ENCODE measurements at places on chromosomes 6 and 20. TPM values are rescaled to one million over a fixed set of nuclear protein-coding genes. Genes with fewer than 3 reads are reported as not detected.

Gene LRFN2
- total RNA-seq: not detected

- no peak for DNase-seq
Measured at GRCh38 chr20:43825051-43825402, 89.6 kb upstream of the TOX2 start.

DNA sequence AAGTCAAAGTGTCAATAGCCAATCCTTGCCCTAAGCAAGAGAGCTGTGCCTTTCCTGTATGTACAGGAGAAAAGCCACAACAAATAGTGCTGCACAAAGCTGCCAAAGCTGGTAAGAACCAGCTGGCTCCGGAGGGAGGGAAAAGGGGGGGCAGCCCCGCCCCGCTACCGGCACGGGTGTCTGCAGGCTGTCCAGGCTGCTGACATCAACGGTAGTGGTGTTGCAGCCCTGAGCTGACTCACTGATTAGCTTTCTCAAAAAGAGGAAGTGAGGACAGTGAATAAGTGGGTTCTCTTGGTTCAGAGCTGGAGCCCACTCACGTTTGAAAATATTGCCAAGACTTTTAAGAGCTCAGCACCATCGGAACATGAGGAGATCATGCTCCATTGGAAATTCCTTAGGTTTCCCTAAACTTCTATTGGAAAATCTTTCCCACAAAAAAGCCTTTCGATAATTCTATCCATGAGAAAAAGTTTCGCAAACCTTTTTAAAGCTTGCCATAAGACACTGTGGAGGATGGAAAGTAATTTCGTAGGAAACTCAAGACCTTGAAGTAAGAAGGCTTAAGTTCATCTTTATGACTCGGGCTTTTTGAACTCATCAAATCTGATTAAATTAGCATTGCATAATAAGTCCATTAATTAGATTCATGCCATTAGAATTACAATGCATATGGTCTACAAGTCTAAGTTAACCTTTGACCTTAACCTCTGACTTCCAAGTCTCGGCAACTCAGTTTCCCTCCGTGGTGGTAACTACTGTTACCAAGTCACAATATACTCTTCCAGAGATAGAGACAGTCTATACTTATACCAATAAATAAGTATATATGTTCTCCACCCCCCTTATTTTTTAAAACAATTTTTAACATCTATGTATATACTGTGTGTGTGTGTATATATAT is 67.0 kb downstream of the TNFRSF21 start:
- peak; percentile 92 for DNase-seq

GRCh38 chr20:43189554-43190331 is at the start of gene PTPRT:
Gene PTPRT, minus strand, starts transcription at chr20:43189906. Its CDS starts 173 bp downstream, at chr20:43189733.
- no peak for DNase-seq

- DNase-seq: peak; percentile 66
Measured at GRCh38 chr6:44096612-44097011, 30.6 kb downstream of the MRPL14 start.

DNA sequence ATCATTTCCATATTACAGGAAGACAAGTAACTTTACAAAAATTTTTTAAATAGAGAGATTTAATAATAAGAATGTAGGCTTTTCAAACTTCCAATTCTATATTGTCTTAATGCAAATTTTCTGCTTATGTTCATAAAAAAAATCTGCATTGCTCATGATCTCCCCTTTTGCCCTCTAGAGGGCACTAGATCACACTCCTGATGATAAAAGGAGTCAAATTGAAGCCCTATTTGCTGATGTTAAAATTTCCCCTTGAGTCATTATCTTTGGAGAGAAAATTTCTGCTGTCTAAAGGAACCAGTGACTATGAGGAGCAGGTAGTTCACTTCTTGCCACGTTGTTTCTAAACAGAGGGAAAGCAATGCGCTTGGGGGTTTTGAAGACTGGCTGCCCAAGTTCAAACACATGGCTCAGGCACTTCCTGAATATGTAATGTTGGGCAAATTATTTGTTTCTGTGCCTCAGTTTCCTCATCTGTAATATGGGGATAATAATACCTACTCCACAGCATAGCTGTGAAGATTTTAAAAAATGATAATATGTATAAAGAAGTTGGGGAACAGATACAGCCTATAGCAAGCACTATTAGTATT is 874.2 kb downstream of the TFAP2A start:
- no peak for DNase-seq

Gene CRIP3
- 3.2 TPM for total RNA-seq

Gene HLA-DRB1
- total RNA-seq: 86.4 TPM

DNA sequence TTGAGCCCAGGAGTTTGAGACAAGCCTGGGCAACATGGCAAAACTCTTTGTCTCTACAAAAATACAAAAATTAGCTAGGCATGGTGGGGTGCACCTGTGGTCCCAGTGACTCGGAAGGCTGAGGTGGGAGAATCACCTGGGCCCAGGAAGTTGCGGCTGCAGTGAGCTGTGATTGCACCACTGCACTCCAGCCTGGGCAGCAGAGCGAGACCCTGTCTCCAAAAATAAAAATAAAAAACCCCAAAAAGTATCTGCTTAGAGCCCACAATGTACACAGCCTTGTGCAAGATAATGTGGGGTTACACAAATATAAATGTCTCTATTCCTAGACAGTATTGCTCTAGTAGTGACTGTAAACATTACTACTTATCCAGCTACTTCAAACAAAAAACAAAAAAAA is 5.9 kb downstream of the ESF1 start:
- no peak for DNase-seq

Gene EYA2
- 1.6 TPM for total RNA-seq

- no peak for DNase-seq
Measured at GRCh38 chr20:58963060-58963584, 17.9 kb upstream of the NELFCD start.

Gene RIPPLY2
- total RNA-seq: not detected

- no peak for DNase-seq
Measured at GRCh38 chr20:57055345-57055744, 211.1 kb downstream of the BMP7 start.

DNA sequence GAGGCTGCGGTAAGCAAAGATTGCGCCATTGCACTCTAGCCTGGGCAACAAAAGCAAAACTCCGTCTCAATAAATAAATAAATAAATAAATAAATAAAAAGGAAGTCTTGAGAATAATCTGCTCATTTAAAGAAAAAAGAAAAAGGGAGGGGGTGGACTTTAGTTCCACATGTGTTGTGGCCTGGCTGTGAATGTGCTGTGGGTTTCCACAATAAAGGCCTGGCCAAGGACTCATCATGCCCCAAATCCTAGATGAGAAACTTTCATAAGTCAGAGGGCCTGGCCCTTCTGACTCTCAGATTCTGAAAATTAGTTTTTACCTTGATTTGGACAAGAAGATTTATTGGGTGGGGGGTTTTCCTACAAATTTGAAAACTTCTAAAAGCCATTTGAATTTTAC is 48.4 kb downstream of the RIOK1 start:
- no peak for DNase-seq

DNA sequence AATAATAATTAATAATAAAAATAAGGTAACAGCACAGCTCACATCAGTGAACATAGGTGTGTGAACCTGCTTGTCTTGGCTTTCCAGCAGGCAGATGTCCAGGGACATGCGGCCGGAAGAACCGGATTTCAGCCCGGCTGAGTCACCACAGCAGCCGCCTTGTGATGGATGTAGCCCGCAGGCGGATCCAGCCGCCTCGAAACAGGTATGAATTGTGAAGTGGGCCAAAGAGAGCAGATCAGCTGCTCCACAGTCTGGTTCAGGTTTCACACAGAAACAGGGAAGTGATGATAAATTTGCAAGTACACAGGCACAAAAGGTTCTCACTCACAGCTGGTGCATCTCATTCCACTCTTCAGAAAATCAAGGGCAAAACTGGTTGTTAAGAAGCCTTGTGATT is 55.1 kb downstream of the ID4 start:
- DNase-seq: no peak

DNA sequence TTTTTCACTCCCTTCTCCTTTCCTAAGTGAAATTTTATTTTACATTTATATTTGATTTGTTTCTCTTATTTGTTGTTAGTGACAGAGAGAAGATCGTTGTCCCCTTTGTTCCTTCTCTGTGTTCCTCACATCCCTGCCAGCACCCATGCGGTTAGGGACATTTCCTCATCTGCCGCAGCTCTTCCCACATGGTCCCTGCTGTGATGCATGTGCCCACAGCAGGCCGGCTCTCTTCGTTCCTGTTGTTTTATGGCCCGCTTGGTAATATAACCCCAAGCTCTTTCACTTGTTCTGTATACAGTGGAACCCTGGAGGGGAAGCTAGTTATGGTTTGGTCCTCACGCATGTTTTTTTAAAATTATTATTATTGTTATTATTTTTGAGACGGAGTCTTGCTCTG is 23.6 kb downstream of the DTD1 start:
- no peak for DNase-seq

- no peak for DNase-seq
Measured at GRCh38 chr20:43821795-43822194, 92.9 kb upstream of the TOX2 start.

Gene NUDT3
- 52.4 TPM for total RNA-seq

GRCh38 chr6:90932351-90932750 is 345.5 kb upstream of the MAP3K7 start:
- DNase-seq: no peak

Gene NFKBIE
- total RNA-seq: 5.5 TPM

- peak; percentile 20 for DNase-seq
Measured at GRCh38 chr20:60262967-60263603, 304.9 kb downstream of the CDH26 start.

Gene LY6G6C
- not detected for total RNA-seq

DNA sequence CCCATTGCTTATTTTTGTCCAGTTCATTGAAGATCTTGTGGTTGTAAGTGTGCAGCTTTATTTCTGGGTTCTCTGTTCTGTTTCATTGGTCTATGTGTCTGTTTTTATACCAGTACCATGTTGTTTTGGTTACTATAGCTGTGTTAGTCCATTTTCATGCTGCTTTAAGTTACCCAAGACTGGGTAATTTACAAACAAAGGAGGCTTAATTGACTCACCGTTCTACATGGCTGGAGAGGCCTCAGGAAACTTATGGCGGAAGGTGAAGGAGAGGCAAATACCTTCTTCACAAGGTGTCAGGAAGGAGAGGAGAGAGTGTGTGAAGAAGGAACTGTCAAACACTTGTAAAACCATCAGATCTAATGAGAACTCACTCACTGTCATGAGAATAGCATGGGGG is 29.9 kb upstream of the FERMT1 start:
- DNase-seq: no peak

Gene SIRPB1
- total RNA-seq: 2.1 TPM

DNA sequence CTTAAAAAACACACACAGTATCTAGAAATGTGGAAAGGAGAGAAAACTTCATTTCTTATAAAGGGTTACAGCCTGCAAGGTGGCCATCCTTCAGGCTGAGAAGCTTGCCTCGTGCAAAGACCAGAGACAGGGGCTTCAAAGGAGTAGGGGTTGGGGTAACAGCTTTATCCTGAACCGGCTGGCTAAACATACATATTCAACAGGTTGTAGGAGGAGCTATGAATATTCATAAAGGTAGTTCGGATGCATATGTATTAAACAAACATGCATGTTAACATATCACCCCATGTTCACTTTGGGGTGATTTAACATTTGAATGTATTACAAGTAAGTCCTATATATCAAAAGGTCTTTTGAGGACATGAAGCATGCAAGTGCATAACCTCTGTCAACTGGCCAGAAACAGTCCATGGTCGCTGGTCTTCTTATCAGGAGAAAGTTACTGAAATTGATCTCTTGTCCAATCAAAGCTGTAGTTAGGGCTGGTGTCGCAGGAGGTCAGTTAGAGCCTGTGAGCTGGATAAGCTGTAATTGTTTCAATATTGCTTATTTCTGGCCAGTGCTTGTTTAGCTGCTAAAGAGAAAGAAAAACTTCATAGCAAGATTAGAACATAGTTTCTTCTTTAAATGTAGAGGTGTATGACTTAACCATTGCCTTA is 2.3 kb upstream of the STMND1 start:
- DNase-seq: no peak

DNA sequence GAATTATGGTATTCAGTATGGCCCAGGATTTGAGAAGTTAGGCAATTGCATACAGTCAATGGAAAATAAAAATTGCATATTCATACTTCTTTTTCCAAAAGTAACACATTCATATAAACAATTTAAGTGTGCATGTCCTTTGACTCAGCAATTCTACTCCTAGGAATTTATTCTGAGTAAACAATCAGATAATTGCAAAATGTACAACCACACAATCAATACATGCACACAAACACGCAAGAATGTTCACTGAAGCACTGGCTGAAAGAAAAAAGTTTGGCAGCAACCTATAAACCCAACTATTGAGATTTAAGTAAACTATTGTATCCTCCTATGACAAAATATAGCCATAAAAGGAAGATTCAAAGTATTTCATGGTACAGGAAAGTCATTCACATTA is 1.6 kb downstream of the CYP39A1 start:
- no peak for DNase-seq

- DNase-seq: no peak
Measured at GRCh38 chr20:55070001-55070400, 594.6 kb downstream of the DOK5 start.

- DNase-seq: no peak
Measured at GRCh38 chr6:157445277-157446009, 64.5 kb downstream of the ZDHHC14 start.

- no peak for DNase-seq
Measured at GRCh38 chr6:156410649-156411048, 366.5 kb upstream of the ARID1B start.

Gene SLC32A1
- not detected for total RNA-seq

DNA sequence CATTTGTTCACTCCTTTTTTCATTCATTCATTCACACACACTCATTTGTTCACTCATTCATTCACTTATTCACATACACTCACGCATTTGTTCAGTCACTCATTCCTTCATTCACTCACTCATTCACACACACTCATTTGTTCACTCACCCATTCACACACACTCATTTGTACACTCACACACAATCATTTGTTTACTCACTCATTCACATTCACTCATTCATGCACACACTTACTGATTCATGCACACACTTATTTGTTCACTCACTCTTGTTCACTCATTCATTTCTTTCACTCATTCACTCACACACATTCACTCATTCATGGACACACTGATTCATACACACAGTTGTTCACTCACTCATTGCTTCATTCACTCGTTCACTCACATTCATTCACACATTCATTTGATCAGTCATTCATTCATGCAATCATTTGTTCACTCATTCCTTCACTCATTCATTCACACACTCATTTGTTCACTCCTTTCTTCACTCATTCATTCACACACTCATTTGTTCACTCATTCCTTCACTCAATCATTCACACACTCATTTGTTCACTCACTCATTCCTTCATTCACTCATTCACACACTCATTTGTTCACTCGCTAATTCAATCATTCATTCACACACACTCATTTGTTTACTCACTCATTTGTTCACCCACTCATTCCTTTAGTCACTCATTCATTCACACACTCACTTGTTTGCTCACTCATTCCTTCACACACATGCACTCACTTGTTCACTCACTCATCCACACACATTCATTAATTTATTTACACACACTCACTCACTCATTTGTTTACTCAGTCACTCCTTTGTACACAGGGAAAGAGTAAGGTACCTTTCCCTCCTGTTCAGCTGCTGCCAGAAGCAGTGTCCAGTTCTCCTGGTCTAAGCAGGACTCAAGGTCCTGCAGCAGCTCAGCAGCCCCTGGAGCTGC is 50.7 kb upstream of the BHLHE23 start:
- no peak for DNase-seq

Data from right cardiac atrium (tissue), 5 donors.